ENCODE measurements at places on chromosomes 16 and 17.

GRCh38 chr17:60330731-60331130 is 61.2 kb downstream of the USP32 start:
- no peak for DNase-seq

GRCh38 chr17:83107656-83108048 is 28.2 kb downstream of the METRNL start:
- no peak for DNase-seq

GRCh38 chr17:21817791-21818364 is 125.6 kb downstream of the KCNJ18 start:
- no peak for DNase-seq

DNA sequence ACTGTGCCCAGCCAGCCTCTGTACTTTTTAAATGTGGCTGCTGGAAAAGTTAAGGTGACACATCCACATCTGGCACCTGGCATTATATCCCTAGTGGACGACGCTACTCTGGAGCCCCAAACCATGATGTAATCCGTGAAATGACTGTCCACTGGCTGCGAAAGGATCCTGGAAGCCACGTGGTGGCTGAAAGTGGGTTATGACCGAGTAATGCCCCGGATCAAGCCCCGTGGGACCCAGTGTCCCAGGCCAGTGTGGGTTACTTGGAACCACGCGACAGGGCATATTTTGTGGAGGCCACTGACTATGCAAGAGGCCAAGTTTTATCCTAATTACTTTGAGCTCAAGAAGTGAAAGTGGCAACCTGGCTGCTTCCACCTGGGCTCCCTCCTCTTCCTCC is 79.6 kb downstream of the PGS1 start:
- DNase-seq: no peak

- no peak for DNase-seq
These were observed 33.8 kb downstream of the PMM2 start for GRCh38 chr16:8831450-8831849.

GRCh38 chr17:74935585-74936469 is at the start of gene OTOP3:
OTOP3 (plus strand) TSS chr17:74935898; CDS start chr17:74935922, 24 bp downstream.
- no peak for DNase-seq

DNA sequence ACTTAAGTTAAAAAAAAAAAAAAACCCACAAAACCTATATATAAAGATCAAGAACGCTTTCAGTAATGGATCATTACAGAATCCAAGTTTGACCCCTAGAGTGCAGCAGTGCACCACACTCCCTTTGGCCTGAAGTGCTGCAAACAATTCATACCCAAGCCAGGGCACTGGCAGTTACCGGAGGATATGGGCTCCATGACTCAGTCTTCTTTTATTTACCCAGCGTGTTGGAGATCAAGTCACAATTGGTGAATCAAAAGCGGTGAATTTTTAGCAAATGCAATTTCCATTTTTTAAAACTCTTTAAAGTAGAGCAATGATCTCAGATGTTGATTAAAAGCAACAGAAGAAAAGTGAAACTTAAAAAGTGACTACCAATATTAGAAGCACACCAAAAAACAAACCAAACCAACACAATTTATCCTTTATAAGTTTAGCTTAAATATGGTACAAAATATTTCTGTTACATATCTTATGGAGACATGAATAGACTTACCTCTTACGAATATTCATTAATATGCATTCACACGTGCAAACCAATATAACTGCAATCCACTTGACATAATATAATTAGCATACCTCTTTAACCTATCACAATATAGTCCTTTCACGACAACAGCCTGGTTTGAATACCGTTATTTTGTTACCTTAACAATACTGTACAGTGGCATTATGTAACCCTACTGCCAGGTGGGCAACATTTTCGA is 46.3 kb downstream of the ZNF652 start:
- peak; percentile 60 for DNase-seq

DNA sequence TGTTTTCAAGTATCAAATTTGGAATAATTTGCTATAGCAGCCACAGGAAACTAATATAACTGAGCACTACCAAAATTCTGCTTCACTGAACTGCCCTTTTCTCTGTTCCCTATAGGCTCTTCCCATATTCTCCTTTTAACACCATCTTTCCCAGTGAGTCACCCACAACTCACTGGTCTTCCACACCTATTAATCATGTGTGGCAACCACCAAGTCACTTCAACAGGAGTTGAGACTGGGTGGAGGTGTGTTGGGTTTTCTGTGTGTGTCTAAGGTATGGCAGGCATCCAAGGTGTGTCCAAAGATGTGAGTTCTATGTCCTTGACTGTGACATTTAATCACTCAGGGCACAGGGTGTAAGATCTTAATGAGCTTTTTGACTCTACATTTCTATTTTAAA is 610.0 kb upstream of the CDH11 start:
- DNase-seq: no peak

DNA sequence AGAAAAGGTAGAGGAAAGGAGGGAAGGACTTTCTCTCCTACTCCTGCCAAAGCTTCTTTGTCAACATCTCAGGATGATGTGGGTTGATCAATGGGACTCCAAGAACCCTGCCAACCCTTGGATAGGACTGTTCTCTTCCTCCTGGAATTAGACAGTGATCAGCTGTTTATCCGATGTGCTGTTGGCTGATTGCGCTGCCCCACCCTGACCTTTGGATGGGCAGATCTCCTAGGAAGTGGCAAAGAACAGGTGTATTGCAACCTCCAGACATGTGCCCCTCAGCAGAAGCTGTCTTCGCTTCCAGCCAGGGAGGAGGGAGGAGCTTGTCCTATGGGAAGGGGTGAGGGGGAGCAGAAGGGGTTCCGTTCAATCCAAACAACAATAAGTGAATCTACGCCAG is 30.5 kb downstream of the SLC5A11 start:
- no peak for DNase-seq

DNA sequence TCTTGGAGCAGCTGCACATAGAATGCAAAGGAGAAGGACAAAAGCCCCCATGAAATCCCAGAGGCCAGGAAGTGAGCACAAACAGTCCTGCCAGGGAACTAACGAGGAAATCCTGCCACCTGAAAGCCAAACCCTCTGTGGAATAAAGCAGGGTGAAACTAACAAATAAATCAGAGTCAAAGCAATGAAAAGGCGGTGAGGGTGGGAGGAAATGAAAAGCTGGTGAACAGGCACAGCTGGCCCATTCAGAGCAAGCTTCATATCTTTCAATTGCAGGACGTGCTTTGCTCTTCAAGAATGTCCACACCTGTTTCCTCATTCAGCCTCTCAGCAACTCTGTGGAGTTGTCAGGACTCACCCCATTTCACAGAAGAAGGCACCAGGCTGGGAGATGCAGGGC is 108.1 kb downstream of the ABCC12 start:
- no peak for DNase-seq

GRCh38 chr17:7027335-7027734 is 4.5 kb downstream of the BCL6B start:
- no peak for DNase-seq

DNA sequence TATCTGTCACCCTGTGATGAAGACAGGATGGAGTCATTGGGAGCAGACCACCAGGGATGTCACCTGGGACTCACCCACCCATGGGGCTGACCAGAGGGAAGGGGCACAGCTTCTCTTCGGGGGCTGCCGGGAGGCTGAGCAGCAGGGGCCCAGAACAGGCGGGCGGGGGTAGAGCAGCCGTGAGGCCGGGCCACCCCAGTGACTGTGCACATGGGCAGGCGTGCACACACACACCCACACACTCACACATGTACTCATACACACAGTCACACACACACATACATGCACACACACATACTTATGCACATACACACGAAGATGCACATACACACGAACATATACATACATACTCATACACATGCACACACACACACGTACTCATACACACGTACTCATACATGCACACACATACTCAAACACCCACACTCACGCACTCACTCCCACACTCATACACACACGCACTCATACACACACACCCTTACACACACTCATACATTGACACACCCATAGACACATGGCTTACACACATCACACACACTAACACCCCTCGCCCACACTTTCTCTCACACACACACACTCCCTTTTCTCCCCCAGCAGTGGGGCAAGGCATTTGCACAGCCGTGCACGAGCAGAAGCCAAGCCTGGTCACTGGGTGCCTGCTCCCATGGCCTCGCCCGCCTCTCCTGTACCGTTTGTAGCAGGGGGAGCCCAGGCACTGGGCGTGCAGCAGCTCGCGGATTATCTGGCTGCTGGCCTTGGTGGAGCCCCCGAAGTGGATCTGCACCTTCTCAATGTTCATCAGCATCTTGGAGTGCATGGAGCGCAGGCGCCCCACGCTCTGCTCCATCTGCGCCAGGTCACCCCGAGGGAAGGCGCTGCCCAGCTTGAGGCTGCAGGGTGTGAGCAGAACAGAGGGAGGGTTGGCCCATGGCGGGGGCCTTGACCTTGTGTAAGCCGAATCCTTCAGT is 12.4 kb downstream of the UBALD2 start:
- DNase-seq: no peak

- DNase-seq: no peak
These were observed 58.2 kb downstream of the RAP1GAP2 start for GRCh38 chr17:2854143-2855055.

DNA sequence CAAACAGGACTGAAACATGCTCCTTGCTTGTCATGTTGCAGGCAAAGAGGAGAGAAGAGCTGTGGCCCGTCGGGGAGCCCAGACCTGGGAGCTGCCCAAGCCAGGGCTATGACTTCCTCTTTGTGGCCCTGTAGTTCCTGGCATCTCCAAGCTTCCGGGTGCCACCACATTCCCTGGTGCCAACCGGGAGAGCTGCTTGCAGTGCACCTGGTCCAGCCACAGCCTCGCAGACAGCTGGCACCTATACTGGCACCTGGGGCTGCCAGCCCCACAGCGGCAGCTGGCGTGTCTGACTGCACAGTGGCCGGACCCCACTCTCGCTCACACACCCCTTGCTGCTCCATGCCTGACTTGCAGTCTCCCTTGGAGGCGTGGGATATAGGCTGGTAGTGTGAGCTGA is 37.1 kb upstream of the FOXJ1 start:
- DNase-seq: no peak

DNA sequence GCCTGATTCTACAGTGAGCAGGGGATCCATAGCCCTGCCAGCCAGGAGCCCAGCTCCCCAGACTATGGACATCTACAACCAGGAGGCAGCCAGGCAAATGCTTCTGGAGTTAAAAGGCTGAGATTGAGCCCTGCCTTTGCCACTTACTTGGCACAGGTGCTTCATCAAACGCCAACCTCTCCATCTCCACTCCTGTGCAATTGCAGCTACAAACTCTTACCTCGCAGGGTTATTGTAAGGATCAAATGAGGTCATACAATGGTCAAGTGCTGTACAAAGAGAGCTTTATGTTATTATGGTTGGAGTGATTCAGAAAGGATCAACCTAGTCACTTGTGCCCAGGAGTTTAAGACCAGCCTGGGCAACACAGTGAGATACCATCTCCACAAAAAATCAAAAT is 9.8 kb upstream of the MYO18A start:
- DNase-seq: no peak

DNA sequence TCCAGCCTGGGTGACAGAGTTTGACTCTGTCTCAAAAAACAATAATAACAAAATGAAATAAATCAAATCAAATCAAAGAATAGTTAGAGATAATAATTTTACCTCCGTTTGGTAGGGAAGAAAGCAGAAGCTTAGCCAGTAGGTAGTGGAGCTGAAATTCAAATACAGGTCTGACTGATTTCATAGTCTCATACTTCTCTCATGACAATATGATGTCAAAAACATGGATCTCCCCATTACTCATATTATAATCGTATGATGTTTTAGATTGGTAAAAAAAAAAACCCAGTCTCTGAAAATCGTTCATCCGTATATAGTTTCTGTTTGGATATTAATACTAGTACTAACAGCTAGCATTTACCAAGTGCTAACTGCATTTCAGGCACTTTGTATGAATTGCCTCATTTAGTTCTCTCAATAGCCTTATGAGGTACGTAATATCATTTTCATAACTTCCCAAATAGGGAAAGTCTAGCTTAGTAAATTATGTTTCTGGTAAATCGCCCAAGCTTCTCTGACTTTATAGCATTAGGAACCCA is 48.7 kb downstream of the CDH8 start:
- DNase-seq: no peak

- DNase-seq: no peak
These were observed 9.7 kb downstream of the CX3CL1 start for GRCh38 chr16:57381791-57382534.

- DNase-seq: no peak
These were observed 3.9 kb downstream of the NLRP1 start for GRCh38 chr17:5580367-5580766.

GRCh38 chr17:62650587-62650986 is 23.1 kb downstream of the MRC2 start:
- no peak for DNase-seq

DNA sequence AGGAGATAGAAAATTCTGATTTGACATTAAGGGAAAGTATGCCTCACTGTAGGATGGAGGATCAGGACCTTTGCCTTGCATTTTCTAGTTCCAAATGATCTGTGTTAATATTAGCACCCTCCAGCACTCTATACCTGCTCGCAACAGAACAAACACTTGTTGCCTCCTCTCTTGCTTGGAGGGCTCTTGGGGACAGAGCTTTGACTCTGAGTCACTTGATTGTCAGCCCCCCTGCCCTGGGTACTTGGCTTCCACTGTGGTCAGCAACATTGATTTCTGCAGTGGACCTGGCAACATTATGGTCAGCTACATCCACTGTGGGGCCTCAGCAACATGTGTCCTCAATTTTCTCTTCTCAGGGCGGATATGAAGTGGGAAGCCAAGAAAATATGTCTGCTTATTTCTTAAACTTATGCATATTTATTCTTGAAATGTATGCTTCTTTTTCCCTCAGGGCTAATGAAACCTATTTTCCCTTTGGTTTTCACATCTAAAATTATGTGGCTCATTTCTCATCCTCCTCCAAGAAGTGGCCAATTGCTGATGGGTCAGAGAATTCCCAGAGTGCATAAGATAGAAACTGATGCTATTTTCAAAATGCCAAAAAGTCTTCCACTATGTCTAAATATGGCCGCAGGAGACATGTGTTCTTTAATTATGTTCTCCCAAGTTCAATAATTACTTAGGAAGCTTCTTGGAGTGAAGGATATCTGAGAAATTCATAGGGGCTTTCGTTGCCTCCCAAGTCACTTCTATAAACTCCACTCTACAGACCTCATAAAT is 94.6 kb upstream of the SMIM36 start:
- no peak for DNase-seq

- DNase-seq: no peak
These were observed 16.9 kb downstream of the EMC8 start for GRCh38 chr16:85782451-85782850.

DNA sequence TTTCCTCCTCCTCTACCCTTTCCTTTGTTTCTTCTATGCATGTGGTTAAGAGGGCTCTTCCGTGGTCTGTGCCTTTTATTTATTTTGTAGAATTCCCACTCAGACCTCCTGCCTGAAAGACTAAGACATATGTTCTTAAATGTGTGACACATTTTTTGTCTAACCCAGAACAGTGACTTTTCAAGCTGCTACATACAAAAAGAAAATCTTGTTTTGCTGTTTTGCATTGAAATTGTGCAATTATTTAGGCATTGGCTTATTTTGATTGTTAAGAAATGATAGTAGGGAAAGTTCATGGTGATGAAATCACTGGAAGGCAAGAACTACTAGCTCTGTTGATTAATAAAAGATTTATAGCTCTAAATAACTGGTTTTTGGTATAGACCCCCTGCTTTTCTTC is 76.8 kb downstream of the TUBD1 start:
- no peak for DNase-seq

- no peak for DNase-seq
These were observed 17.3 kb downstream of the TBX4 start for GRCh38 chr17:61469474-61469873.

- no peak for DNase-seq
These were observed 6.1 kb downstream of the SSTR5 start for GRCh38 chr16:1078579-1079021.

GRCh38 chr17:27339198-27339835 is 45.4 kb downstream of the WSB1 start:
- no peak for DNase-seq

- no peak for DNase-seq
These were observed 1.9 kb downstream of the PMP22 start for GRCh38 chr17:15263206-15263579.

All from activated CD4-positive, CD25-positive, alpha-beta regulatory T cell treated with anti-CD3 and anti-CD28 coated beads, Interleukin-2, amount 50 U/mL, for 72 hours (primary cell).